ENCODE measurements at places on chromosomes 2 and 18. TPM values are rescaled to one million over a fixed set of nuclear protein-coding genes. Genes with fewer than 3 reads are reported as not detected.

The CD8B2 gene
- not detected for polyA plus RNA-seq

The DPP10 gene
- not detected for polyA plus RNA-seq

The CDC42EP3 gene
- polyA plus RNA-seq: 3.1 TPM

The GKN2 gene
- not detected for polyA plus RNA-seq

The CNTNAP5 gene
- not detected for polyA plus RNA-seq

The RGPD3 gene
- not detected for polyA plus RNA-seq

The LAMA3 gene
- not detected for polyA plus RNA-seq

The BMP10 gene
- polyA plus RNA-seq: 1.1 TPM

The RSAD2 gene
- polyA plus RNA-seq: 0.11 TPM

The BBS5 gene
- polyA plus RNA-seq: 7.1 TPM

The LOXHD1 gene
- not detected for polyA plus RNA-seq

The CTNNA2 gene
- polyA plus RNA-seq: 0.04 TPM

The SGPP2 gene
- not detected for polyA plus RNA-seq

The SCN9A gene
- 4.7 TPM for polyA plus RNA-seq

The FSHR gene
- not detected for polyA plus RNA-seq

The UGT1A5 gene
- not detected for polyA plus RNA-seq

The DPP4 gene
- polyA plus RNA-seq: not detected

The PLGLB1 gene
- not detected for polyA plus RNA-seq

The ANKRD53 gene
- polyA plus RNA-seq: not detected

The ABCG8 gene
- not detected for polyA plus RNA-seq

The PTPN18 gene
- polyA plus RNA-seq: 76.7 TPM

The ACSL3 gene
- polyA plus RNA-seq: 75.5 TPM

The CBLN2 gene
- not detected for polyA plus RNA-seq

The CPO gene
- polyA plus RNA-seq: not detected

The SDC1 gene
- 1.1 TPM for polyA plus RNA-seq

The FHOD3 gene
- not detected for polyA plus RNA-seq

The ATP6V1B1 gene
- polyA plus RNA-seq: not detected

The WDR75 gene
- polyA plus RNA-seq: 60.4 TPM

The CNGA3 gene
- polyA plus RNA-seq: not detected

The TXNL4A gene
- polyA plus RNA-seq: 92.3 TPM

The CCL20 gene
- not detected for polyA plus RNA-seq

The RFTN2 gene
- 0.05 TPM for polyA plus RNA-seq

The ABCB11 gene
- polyA plus RNA-seq: 0.08 TPM

The MYL12B gene
- polyA plus RNA-seq: 270 TPM

The MC4R gene
- polyA plus RNA-seq: not detected

The SLC23A3 gene
- not detected for polyA plus RNA-seq

The ERICH2 gene
- 1.8 TPM for polyA plus RNA-seq

The PLA2R1 gene
- polyA plus RNA-seq: not detected

The TMEM200C gene
- not detected for polyA plus RNA-seq

The COL4A4 gene
- not detected for polyA plus RNA-seq

The FBXO41 gene
- polyA plus RNA-seq: 6.8 TPM

The LHCGR gene
- polyA plus RNA-seq: not detected

The RAB17 gene
- not detected for polyA plus RNA-seq

The MAP2 gene
- polyA plus RNA-seq: not detected

The ACMSD gene
- polyA plus RNA-seq: not detected

The IL1RN gene
- not detected for polyA plus RNA-seq

The DNER gene
- not detected for polyA plus RNA-seq

The WDR7 gene
- 2.1 TPM for polyA plus RNA-seq

The RFX8 gene
- polyA plus RNA-seq: not detected

The MEIS1 gene
- polyA plus RNA-seq: 4.7 TPM

The PLCD4 gene
- not detected for polyA plus RNA-seq

The VAMP8 gene
- polyA plus RNA-seq: 255 TPM
